CD4-positive, alpha-beta memory T cell (primary cell): ENCODE measurements at places on chromosomes 2 and 18. TPM values are rescaled to one million over a fixed set of nuclear protein-coding genes. Genes with fewer than 3 reads are reported as not detected.
A peak's percentile ranks its signal among the peaks of the same experiment; 100 is the strongest.

GRCh38 chr18:63725682-63726480 is 23.1 kb downstream of the SERPINB11 start:
- DNase-seq, result no peak

ASB3 gene
- total RNA-seq, result 43.5 TPM

DNA sequence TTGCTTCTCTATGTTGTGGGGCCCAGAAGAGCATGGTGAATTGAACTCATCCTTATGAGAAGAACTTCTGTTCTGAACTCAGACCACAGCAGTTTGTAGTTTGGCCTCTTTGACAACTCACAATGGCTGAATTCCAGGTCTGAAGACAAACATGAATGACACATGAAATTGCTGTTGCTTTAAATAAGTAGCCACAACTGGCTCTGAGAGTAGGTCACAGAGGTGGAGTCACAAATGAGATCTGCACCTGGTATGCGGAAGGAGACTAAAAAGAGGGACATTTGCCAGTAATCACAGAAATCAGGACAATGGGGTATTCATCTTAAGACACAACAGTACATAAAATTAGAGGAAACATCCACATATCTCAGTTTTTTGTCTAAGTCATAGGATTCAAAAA is 290.3 kb upstream of the MMADHC start:
- no peak for DNase-seq

DNA sequence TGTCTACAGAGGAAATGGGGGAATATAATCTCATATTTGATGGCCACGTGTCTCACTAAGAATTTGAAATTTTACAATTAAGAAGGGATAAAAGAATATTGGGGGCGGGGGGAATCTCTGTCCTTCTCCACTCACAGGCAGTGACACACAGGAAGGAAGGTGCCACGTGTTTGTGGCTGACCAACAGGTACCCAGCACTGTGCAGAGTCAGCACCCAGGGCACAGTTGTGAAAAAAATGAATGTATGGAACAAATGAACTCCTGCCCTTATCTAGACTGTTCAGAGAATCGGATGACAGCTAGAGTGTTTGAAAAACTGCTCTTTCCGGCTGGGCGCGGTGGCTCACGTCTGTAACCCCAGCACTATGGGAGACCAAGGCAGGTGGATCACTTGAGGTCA is 317.0 kb upstream of the MYT1L start:
- DNase-seq, result no peak

DNA sequence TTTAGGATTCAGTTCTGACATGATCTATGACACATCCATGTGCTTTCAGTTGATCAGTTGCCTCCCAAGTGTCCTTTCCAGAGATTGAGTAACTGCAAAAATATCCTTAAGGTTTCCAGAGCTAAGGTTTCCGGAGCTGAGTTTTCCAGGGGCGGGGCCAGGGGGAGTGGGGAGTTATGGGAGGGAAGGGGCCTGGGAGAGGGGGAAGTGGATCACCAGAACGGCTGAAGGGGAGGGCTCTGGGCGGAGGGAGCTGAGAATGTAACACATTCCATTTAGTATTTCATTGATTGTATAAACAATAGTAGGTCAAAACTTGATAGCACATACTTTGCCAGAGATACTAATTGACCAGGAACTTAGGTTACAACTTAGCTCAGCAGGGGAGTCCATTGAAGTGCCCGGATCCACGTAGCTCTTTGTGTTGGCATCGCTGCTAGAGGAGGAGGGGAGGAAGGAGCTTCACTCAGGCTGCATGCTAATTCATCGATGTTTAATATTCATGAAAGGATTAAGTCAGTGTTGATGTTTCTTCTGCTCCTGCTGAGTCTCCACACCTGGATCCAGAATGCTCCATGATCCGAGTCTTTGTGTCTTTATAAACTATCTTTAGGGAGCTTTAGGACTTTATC is 289.8 kb downstream of the ALPK2 start:
- DNase-seq, result no peak

- no peak for DNase-seq
Observed at GRCh38 chr2:159953136-159953823, 109.1 kb downstream of the PLA2R1 start.

- no peak for DNase-seq
Observed at GRCh38 chr2:158011055-158011771, 90.5 kb upstream of the UPP2 start.

RGPD4 gene
- not detected for total RNA-seq

GRCh38 chr2:29688429-29688828 is 233.0 kb downstream of the ALK start:
- DNase-seq, result no peak

SCN9A gene
- total RNA-seq, result not detected

- DNase-seq, result no peak
Observed at GRCh38 chr2:226337941-226338600, 461.5 kb downstream of the IRS1 start.

CFAP221 gene
- not detected for total RNA-seq

DNA sequence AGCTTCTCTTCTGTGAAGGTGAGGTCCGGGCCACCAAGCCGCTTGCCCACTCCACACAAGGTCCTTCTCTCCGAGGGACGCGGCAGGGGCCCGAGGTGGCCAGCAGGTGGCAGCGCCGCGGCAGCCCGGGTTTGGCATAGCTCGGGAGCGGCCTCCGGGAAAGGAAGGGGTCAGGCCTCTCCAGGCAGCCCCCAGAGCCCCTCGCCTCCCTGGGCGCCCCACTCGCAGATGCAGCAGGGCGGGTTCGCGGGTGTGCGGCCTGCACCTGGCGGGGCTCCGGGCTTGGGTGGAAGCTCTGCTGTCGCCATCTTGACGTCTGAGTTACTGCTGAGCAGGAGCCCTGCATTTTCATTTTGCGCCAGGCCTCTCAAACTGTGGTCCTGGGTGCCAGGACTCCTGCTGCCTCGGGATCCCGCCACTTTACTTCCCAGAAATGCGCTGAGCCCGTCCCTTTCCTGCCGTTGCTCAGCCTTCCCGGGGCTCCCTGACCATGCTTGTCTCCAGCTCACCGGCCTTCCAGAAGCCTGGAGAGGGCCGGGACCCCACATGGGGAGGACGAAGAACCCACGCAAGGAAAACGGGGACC is 18.6 kb upstream of the NCL start:
- DNase-seq, result peak; percentile 65

GRCh38 chr18:71598374-71598773 is 945.8 kb downstream of the CBLN2 start:
- DNase-seq, result no peak

GRCh38 chr18:67104700-67105284 is 411.7 kb downstream of the DSEL start:
- peak; percentile 19 for DNase-seq

DNA sequence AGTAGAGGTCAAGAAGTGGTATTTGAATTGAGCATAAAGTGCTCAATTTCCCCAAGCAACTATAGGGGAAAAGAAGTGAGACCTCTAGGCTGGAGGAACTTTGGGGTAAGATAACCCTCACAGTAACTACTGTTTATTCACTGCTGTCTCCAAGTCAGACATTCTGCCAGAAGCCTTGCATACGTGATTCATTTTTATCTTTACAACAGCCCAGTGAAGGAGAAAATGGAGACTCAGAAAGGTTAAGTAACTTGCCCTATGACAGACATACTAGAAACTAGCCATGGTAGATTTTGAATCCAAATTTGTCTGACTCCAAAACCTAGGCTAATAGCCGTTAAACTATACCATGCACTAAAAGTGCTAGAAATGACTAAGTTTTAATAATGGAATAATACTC is 28.4 kb downstream of the DNAJC10 start:
- DNase-seq, result no peak

MERTK gene
- 0.67 TPM for total RNA-seq

GRCh38 chr2:63092857-63093256 is 42.2 kb downstream of the OTX1 start:
- DNase-seq, result no peak

DNA sequence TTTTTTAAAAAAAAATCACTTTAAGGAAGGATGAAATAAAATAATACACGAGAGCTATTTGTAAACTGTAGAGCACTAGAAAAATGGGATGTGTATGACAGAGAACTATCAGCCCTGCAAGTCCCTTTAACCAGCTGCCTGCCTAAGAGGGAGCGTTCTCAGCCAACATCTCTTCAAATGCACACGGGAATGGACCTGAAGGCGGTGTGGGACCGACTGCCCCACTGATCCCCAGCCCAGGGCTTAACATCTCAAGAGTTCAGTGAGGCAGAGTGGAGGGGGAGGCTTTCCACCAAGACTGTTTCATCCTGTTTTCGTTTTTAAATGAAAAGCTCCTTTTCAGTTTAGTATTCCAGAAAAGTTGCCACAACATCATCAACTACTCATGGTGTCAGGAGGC is 2.2 kb downstream of the INPP4A start:
- no peak for DNase-seq

DNA sequence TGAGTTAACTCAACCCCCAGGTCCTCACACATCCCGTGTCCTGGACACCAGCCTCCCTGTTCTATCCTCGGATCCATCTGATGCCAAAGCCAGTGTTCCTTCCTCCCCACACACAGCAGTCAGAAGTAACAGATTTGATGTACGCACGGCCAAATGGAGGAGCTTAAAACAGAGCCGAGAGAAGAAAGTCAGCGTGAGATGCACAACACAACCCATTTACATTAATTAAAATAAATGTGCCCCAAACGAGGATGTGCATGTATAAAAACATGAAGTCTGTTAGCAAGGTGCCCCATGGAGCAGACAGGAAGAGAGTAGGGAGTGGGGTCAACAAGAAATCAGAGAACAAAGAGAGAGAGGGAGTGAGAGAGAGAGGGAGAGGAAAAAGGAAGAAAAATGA is 191.2 kb downstream of the HAUS1 start:
- no peak for DNase-seq

DNA sequence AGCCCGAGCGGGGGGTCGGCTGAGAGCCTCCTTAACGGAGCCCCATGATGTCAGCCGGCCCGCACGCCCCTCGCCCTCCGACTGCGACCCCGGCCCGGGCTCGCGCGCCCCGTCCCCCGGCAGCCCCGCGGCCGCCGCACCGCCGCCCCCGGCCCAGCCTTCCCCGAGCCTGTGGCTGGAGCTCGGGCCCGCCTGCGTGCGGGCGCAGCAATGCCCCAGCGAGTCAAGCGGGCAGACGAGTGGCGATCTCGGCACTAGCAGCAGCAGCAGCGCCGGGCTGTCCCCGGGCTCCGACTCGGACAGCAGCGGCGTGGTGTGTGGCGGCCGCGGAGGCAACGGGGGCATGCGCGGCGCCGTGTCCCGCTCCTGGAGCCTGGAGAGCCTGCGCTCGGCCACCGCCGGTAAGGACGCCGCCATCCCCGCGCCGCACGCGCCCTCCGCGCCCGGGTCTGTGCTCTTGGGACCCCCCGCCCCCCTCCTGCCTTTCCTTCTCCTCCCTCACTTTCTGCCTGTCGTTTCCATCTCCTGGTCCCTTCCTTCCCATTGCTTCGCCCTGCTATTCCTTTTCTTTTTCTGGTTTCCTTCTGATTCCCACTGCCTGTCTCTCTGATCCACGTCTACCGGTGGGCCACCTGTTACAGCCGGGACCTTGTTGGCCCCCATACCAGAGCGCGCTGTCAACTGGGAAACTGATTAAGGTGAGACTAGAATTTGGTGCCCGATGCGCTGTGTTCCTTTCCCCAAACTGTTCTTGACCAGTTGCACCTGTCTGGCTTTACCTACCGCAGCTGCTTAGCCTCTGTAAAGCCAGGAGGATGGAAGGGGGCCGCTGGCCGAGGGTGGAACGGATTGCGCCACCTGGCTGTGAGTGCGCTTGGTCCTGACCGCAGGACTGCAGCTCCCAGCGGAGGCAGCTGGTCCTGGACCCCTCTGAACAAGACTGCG is 127.4 kb downstream of the ARHGEF4 start:
- DNase-seq, result no peak

GAD1 gene
- not detected for total RNA-seq

DNA sequence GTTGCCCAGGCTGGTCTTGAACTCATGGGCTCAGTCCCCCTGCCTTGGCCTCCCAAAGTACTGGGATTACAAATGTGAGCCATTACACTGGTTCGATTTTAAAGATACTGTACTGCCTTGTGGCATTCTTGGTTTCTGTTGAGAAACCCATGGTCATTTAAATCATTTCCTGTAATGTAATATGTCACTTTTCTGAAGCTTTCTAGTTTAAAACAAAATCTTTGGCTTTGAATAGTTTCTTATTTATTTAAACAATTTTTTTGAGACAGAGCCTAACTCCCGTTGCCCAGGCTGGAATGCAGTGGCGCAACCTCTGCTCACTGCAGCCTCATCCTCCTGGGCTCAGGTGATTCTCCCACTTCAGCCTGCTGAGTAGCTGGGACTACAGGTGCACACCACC is 8.9 kb downstream of the ZNF512 start:
- no peak for DNase-seq

GRCh38 chr2:152558158-152558984 is 158.9 kb downstream of the PRPF40A start:
- DNase-seq, result no peak

- DNase-seq, result no peak
Observed at GRCh38 chr2:8036366-8036765, 645.5 kb upstream of the ID2 start.

DNA sequence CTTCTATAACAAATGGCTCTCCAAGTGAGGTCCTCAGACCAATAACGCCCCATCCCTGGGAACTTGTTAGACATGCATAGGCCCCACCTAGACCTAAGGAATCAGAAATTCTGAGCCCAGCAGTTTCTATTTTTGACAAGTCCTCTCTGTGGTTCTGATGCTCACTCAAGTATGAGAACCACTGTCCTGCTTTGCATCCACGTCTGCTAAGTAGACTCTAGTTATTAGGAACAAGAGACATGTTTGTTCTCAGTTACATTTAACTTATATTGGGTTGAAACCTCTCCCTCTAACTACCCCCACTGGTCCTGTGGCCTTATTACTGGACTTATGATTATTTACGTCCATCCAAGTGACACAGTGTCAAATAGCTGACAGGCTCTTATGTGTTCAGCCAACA is 70.3 kb downstream of the TMEM17 start:
- no peak for DNase-seq

PFN4 gene
- not detected for total RNA-seq

DNA sequence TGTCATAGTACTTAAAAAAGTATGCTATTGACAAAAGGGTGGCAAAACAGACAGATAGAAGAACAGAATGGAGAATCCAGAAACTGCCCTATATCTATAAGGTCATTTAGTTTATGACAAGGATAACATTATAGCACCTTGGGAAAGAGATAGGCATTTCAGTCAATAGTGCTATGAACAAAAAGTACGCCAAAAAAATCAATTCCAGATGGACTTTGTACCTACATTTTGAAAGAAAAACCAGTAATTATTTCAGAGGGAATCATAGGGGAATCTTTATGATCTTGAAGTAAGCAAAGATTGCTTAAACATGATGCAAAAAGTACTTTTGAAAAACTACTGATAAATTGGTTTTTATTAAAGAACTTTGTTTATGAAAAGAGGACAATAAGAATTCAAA is 59.9 kb upstream of the SETBP1 start:
- no peak for DNase-seq

ABCG5 gene
- total RNA-seq, result not detected

- peak; percentile 52 for DNase-seq
Observed at GRCh38 chr18:32093102-32093511, 1.4 kb downstream of the RNF138 start.
